ENCODE measurements at places on chromosomes 2 and 18. TPM values are rescaled to one million over a fixed set of nuclear protein-coding genes. Genes with fewer than 3 reads are reported as not detected.

DNA sequence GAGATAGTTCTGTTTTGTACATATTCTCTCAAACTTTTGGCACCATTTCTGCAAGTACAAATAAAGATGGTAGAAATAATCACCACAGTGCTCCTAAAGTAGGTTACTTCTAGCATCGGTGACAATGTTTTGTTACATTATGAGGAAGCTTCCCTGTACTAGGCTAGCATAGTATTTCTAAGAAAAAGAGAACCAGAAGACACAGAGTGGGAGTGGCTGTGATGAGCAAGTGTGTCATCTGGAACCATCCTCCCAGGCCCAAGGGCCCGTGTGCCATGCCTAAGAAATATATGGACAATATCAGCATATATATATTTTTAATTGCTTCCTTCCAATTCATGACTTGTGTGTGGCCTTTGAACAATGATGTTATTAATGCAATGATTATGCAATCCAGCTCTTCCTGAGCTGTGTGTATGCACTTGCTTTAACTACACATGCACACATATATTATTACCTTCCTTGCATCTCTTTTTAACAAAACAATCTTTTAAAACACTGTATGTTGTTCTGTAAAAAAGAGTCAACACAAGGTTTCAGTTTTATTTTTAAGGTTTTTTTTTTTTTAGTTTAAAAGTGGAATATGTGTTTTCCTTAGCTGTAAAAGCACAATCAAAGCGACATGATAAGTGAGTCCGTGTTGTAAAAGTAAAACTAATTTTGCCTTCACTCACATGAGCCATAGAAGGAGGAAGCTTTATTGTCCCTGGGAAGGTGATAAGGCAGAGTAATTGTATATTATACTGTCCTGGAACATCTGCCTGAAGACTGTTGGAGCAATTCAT, 303.9 kb downstream of the ZNF407 start:
- DNase-seq: no peak

GRCh38 chr2:169828141-169828811, 1.0 kb downstream of the UBR3 start:
- DNase-seq: peak; percentile 60

DNA sequence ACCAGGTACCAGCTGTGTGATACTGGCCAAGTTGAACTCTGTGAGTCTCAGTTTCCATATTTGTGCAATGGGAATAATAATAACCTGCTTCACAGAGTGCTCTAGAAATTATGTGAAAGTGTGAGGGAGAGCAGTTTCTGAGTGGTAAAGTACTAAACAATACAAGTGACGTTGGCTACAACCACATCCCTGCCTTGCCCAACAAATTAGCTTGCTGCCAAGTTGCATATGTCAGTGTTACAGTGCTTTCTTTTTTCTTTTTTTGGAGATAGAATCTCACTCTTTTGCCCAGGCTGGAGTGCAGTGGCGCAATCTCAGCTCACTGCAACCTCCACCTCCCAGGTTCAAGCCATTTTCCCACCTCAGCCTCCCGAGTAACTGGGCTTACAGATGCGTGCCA, 533.6 kb upstream of the MEX3C start:
- no peak for DNase-seq

Gene MARCHF4
- total RNA-seq: 0.46 TPM

Gene NR4A2
- 0.56 TPM for total RNA-seq

Measured in neural progenitor cell (in vitro differentiated cells).